Testis (tissue), 5 donors: ENCODE measurements at places on chromosomes 4 and X. TPM values are rescaled to one million over a fixed set of nuclear protein-coding genes. Genes with fewer than 3 reads are reported as not detected.
A peak's percentile ranks its signal among the peaks of the same experiment; 100 is the strongest.

- DNase-seq = no peak
- no peaks in the 10 kb centered on the region for H3K36me3 ChIP-seq
- peaks cover 7% of the 10 kb centered on the region for H3K4me1 ChIP-seq
- no peaks in the 10 kb centered on the region for H3K27me3 ChIP-seq
- no peak overlapping the region for H3K27ac ChIP-seq
- H3K4me3 ChIP-seq = no peak overlapping the region
Observed at GRCh38 chrX:153378607-153379006, 22.5 kb downstream of the PNMA6E start.

- no peaks in the 10 kb centered on the region for H3K36me3 ChIP-seq
- DNase-seq = no peak
- no peaks in the 10 kb centered on the region for H3K4me1 ChIP-seq
Observed at GRCh38 chr4:152513078-152513477, 22.8 kb downstream of the FBXW7 start.

GRCh38 chr4:92182006-92182735 lies 121.6 kb upstream of the GRID2 start:
- peak overlapping the region; percentile 40 for H3K4me3 ChIP-seq
- H3K27ac ChIP-seq = no peak overlapping the region
- DNase-seq = peak; percentile 43
- H3K27me3 ChIP-seq = no peaks in the 10 kb centered on the region

POF1B gene
- 0.31 TPM for total RNA-seq

GRCh38 chr4:40455340-40455902 lies 120.3 kb downstream of the CHRNA9 start:
- H3K4me1 ChIP-seq = no peaks in the 10 kb centered on the region
- no peaks in the 10 kb centered on the region for H3K27me3 ChIP-seq
- no peaks in the 10 kb centered on the region for H3K36me3 ChIP-seq
- no peak for DNase-seq
- H3K27ac ChIP-seq = no peak overlapping the region
